ENCODE measurements at places on chromosomes 7 and 10.

DNA sequence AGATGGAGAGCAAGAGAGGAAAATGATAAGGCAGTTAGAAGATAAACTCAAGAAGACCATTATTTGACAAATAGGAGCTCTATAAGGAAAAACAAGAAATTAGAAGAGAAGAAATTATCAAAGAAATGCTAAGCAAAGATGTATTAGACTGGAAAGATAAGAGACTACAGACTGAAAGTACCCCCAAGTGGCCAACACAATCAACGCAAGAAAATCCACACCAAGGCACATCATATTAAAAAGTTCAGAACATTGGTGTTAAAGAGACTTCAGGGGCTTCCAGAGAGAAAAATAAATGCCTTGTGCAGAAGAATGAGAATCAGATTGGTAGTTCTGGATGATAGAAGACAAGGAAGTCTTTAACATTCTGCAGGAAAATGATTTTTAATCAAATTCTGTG is 46.0 kb downstream of the SH2D4B start:
- no peak overlapping the region for H3K27ac ChIP-seq
- no peak overlapping the region for H3K4me3 ChIP-seq
- no peak for DNase-seq
- H3K36me3 ChIP-seq: no peaks in the 10 kb centered on the region
- H3K4me1 ChIP-seq: peaks cover 10% of the 10 kb centered on the region
- H3K27me3 ChIP-seq: no peaks in the 10 kb centered on the region

GRCh38 chr7:132480534-132480933 is 95.7 kb downstream of the PLXNA4 start:
- H3K4me1 ChIP-seq: peaks cover 31% of the 10 kb centered on the region
- peaks cover 36% of the 10 kb centered on the region for H3K36me3 ChIP-seq
- no peak overlapping the region for H3K27ac ChIP-seq

- H3K4me3 ChIP-seq: no peak overlapping the region
- H3K27ac ChIP-seq: no peak overlapping the region
- no peaks in the 10 kb centered on the region for H3K4me1 ChIP-seq
- H3K27me3 ChIP-seq: no peaks in the 10 kb centered on the region
Observed at GRCh38 chr10:85902051-85902450, 464.5 kb downstream of the GRID1 start.

DNA sequence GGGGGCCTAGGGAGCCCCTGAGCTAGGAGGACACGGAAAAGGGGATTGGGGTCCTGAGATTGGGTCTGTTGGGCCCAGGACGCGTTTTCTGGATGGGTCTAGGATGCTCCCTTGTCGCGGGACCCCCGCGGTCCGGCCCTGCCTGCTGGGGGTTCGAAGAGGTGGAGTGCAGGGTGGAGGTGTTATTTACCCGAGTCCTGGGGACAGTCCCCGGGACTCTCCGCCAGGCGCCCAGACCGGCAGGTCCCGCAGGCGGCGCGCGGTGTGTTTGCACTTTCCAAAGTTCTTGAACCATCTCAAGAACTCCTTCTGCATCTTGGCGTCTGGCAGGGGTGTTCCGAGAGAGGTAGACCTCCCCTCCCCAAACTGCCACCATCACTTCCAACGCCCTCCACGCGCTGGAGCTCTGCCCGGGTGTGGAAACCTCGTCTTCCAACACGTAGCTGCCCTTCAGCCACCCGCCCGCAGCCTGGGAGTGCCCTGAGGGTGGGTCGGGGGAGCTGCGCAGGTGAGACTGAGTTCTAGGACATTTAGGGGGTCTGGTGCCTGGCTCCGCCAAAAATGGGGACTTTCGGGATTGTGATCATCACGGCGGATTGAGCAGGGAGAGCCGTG is 569 bp downstream of the CAV1 start:
- H3K27me3 ChIP-seq: peaks cover 74% of the 10 kb centered on the region
- peak; percentile 54 for DNase-seq
- no peaks in the 10 kb centered on the region for H3K36me3 ChIP-seq
- peaks cover 18% of the 10 kb centered on the region for H3K4me1 ChIP-seq
- H3K4me3 ChIP-seq: peak overlapping the region; percentile 87
- H3K27ac ChIP-seq: peak overlapping the region; percentile 17

DNA sequence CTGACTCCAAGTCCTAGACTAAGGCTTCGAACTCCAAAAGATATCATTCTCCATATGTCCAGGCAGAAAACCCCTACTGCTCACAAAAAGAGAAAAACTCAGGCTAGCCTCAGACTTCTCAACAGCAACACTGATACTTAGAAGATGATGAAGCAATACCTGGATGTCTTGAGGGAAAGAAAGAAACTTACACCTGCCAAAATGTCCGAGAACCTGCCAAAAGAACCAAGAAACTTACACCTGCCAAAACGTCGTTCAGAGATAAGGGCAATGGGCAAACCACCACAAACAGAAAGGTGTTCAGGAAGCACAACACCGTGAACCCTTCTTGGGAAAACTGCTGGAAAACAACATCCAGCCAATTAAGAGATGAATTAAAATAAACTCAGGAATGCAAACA is 15.3 kb downstream of the ABLIM1 start:
- no peak overlapping the region for H3K4me3 ChIP-seq
- no peak for DNase-seq
- no peak overlapping the region for H3K27ac ChIP-seq
- H3K36me3 ChIP-seq: no peaks in the 10 kb centered on the region
- no peaks in the 10 kb centered on the region for H3K4me1 ChIP-seq
- H3K27me3 ChIP-seq: peaks cover 2% of the 10 kb centered on the region

GRCh38 chr10:122311716-122312115 is 40.6 kb downstream of the BTBD16 start:
- no peak for DNase-seq
- H3K36me3 ChIP-seq: no peaks in the 10 kb centered on the region
- no peak overlapping the region for H3K27ac ChIP-seq
- H3K27me3 ChIP-seq: peaks cover 21% of the 10 kb centered on the region
- no peaks in the 10 kb centered on the region for H3K4me1 ChIP-seq

DNA sequence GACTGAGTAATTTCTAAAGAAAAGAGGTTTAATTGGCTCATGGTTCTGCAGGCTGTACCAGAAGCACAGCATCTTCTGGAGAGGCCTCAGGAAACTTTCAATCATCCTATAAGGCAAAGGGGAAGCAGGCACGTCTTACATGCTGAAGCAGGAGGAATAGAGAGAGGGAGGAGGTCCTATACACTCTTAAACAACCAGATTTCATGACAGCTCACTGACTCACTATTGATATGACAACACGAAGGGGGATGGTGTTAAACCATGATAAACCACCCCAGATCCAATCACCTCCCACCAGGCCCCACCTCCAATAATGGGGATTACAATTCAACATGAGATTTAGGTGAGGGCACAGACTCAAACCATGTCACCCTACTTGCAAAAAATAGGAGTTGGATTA is 201.5 kb downstream of the CDK14 start:
- H3K4me3 ChIP-seq: no peak overlapping the region
- no peaks in the 10 kb centered on the region for H3K36me3 ChIP-seq
- no peaks in the 10 kb centered on the region for H3K27me3 ChIP-seq
- no peaks in the 10 kb centered on the region for H3K4me1 ChIP-seq

DNA sequence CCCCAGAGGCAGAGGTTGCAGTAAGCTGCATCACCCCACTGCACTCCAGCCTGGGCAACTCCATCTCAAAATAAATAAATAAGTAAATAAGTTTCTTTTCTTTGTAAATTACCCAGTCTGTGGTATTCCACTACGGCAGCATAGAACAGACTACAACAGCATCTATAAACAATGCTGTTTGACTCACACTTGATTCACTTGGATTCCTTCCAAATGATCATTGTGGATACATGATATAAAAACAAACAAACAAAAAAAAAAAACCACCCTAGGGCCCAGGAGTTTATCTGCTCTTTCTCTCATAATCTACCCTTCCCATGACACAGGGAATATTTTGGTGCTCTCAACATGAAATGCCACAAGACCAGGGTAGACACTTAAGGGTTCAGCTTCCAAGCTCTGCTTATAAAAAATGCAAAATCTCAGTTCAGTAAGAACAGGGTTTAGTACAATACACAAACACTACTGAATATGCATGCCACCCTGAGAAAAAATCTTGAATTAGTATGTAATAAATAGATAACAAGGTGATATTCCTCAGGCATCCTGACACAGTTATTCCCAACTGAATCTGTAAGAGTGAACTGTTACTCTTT is 200.9 kb downstream of the FAM107B start:
- H3K36me3 ChIP-seq: peaks cover 43% of the 10 kb centered on the region
- H3K27ac ChIP-seq: peak overlapping the region; percentile 65
- DNase-seq: no peak
- no peak overlapping the region for H3K4me3 ChIP-seq
- H3K27me3 ChIP-seq: no peaks in the 10 kb centered on the region
